RKO (cell line): ENCODE measurements at places on chromosomes 1 and 21.
A peak's percentile ranks its signal among the peaks of the same experiment; 100 is the strongest.

DNA sequence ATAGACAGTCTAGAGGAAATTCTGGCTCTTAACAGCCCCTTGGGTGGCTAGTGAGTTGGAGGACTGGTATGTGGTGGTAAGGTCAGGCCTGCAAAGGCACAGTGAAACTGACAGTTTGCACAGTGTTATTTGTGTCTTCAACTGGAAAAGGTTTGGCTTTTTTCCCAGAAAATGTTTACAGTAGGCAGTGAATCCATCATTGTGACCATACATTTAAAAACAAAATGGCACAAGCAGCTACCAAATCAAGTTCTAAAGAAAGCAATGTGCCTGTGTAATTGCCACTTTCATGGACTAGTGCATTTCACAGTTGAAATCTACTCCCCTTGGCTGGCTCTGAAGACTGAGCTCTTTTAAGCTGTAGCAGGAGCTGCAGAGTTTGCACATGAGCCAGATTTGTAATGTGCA, 24.8 kb downstream of the ATPAF1 start:
- no peak for DNase-seq

DNA sequence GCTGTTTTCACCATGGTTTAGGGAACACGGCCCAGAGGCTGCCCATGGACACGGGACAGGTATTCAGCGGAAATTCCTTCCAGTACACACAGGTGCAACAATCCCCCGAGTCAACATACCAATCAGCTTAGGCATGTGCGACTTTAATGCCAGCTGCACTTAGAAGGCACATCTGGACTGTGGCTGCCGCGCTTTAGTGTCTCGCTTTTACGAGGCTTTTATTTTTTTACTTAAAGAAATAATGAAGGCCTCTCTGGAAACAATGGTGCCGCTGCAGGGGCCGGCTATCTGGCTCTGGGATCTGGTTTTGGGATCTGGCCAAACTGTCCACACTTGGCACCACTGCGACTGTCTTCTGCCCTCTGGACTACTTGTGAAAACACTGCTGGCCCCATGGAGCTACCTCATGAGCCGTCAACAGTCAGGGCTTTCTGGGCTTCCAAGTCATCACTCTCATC, 55.5 kb downstream of the SLC66A1 start:
- DNase-seq = no peak

DNA sequence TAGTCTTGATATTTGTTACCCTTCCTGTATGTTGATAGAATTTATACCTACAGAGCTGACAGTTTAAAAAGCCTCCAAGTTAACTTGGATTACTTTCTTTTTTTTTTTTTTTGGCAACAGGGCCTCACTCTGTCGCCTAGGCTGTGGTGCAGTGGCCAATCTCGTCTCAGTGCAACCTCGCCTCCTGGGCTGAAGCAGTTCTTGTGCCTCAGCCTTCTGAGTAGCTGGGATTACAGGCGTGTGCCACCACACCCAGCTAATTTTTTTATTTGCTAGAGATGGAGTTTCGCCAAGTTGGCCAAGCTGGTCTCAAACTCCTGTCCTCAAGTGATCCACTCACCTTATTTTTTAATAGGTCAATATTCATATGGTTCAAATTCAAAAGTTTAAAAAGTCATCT, 32.7 kb downstream of the WDTC1 start:
- no peak for DNase-seq

- no peak for DNase-seq
Observed at GRCh38 chr1:6512245-6512907, 20.9 kb upstream of the PLEKHG5 start.

DNA sequence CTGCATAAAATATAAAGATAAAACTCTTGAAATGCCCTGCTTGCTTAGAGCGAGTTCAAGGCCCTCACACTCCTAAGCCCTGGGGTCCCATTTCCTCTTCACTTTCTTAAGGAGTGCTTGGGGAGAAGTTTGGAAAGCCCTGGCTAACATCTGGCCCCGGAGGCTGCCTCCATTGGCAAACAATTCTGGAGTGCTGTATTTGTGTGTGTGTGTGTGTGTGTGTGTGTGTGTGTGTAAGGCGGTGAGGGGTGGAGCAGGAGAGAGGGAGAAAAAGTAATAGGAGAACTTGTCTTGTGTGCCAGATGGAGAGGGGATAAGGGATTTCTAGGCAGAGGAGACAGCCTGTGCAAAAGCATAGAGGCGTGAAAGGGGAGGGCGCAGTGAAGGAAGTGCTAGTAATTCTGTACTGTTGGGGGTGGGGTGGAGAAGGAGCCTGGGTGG, 578 bp upstream of the TRIM62 start:
- no peak for DNase-seq

- DNase-seq = no peak
Observed at GRCh38 chr1:44645476-44646244, 28.6 kb downstream of the TMEM53 start.

DNA sequence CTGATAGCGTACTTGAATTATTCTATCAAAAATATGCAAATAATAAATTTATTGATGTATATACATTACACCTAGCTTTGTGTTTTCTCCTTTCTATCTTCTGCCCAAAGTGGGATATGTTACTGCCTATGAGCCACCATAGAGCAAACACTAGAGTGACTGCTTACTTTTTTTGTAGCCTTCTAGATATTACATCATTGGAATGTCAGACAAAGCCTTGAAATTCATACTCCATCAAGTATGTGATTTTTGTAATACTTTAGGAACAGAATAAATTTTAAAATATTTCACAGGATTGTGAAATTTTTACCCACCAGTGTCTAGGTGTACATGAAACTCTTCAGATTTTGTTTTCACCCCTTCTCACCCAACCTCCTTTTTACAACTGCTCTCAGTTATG, 787.6 kb downstream of the USP25 start:
- DNase-seq = no peak

GRCh38 chr21:31844206-31844605, 28.6 kb upstream of the HUNK start:
- no peak for DNase-seq

DNA sequence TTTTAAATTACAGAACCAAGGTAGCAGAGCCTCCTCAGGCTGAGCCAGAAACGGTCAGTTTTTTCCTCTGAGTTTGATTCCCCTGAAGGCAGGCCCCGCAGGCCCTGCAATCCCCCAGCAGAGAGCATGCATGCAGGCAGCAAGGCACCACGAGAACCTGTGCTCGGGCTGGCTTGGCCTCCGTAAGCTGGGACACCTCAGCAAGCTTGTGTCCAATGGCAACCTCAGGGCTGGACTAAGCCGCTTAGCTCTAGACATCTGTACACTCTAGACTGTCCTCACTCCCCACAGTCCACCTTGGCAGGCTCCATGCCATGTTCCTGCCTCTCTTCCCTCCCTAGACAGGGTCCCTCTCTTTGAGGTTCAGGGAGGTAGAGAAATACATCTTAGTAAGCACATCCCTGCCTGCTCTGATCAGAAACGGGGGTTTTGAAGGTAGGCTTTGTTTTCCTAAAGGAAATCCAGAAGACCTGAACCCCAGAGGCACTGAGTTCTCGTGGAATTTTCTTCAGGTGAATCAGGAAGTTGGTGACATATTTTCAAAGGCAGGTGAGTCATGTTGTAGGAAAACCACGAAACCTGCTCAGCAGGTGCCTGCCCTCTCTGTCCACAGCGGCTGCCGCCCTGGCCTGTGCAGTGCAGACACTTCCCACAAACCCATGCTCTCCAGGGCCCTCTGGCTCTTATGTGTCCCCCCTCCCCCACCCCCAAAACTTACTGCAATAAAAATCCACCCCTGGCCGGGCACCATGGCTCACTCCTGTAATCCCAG, 7.0 kb downstream of the TMEM63A start:
- DNase-seq = no peak

- no peak for DNase-seq
Observed at GRCh38 chr1:209835782-209836298, 8.1 kb downstream of the UTP25 start.

DNA sequence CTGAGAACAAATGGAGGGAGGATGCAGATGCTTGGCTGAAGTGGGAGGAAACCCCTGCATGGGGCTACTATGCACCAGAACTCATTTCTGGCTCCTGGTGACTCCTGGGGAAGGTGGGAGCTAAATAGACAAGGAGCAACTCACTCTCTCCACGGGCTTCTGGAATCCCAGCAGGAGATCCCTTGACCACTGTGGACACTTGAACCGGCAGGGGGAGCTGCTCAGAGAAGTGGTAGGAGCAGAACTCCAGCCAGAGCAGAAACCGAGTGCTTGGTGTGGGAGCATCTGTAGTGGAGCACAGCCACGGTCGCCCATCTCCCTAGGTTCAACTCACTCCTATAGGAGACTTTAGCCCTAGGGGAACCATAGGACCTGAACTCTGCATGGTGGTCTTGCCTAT, 205.6 kb upstream of the GJB5 start:
- DNase-seq = peak; percentile 4

- no peak for DNase-seq
Observed at GRCh38 chr1:67847466-67847865, 14.2 kb upstream of the GNG12 start.

GRCh38 chr1:8239306-8240023, 78.4 kb upstream of the SLC45A1 start:
- no peak for DNase-seq

DNA sequence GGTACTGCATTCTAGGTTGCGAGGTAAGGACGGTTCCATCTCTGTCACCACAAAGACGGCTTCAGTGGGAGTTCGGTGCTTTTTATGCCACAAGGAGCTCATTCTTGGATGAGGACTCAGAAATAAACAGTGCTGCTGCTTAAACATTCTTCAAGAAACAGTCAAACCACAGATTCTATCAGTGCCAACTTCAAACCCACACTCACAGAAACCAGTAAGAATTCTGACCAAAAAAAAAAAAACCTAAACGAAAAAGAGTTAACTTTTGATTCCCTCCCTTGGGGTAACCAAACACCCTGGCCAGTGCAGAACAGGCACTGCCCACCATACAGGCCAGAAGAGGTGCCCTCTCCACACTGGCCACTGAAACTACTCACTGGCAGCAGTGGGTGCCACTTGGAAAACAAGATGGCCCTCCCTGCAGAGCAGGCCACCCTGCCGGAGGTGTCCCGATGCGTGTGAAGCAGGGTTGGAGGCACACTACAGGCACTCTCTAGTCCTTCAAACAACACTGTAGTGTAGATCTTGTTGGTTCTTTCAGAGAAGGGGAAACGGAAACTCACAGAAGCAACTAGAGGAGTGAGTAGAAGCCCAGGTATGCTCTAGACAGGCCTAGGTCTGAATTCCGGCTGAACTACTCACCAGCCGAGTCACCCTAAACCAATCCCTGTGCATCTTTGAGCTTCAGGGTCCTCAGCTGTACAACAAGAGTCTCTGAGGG, 87.3 kb upstream of the TLR5 start:
- DNase-seq = peak; percentile 8

- DNase-seq = no peak
Observed at GRCh38 chr1:81780705-81781454, 19.9 kb upstream of the ADGRL2 start.

DNA sequence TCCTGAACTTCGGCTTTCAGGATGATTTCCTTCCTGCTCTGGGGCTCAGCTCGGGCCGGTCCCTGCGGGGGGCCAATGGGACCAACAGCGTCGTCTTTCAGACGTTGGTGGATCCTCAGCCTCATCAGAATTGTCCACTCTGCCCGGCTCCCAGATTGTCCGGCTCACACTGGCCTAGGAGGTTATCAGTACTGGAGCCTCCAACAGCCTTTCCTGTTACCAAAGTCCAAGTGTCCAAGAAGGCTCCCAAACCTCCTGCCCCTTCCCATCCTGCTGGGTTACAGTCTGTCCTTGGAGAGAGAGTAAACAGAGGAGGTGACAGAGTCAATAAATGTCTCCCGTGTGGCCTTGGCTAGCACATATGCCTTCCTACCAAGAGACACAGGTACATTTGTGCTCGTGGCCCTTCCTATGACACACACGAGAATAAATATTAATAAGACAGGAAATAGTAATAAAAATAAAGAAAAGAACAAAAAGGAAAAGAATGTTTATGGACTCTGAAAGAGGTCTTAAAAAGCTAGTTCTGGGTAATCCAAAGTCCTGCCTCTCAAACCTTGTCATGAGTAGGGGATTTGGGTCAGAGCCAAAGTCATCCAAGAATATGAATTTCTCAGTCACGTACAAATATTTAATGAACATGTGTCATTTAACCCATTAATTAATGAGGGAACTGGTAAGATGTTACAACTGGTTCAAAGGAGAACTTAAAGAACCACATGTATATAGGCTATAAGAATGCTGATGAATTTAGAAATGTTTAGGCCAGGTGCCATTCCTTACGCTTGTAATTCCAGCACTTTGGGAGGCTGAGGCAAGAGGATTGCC, 80.8 kb upstream of the SLC2A1 start:
- DNase-seq = no peak

DNA sequence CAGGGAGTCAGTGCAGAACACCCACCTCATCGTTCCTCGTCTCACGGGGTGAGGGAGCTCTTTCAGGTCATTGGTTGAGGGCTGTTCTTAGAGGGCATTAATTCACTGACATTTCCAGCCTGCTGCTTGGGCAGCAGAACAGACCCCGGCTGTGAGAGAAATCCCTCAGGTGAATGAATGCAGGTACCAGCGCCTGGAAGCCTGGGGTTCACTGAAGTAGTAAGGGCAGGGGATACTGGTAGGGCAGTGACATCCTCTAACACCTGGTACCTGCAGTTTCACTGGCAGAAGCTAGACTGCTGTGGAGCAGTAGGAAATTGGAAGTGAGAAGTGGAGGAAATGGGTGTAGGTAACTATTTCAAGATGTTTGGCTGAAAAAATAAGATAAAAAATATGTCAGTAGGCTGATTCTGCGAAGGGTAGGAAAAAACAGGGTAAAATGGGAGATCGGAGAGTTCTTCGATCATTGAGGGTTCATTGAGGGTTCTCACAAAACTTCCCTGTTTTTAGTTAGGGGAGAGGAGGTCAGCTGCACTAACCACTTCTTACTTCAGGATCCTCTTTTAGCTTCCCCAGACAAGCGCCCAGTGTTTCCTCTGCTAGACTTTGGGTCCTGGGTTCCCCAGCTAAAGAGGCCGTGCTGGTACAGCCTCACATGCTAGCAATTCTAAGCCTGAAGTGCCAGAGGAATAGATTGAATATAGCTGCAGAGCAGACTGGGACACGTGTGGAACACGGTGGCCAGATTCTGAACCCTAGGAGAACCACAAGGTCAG, 55.2 kb downstream of the RNF220 start:
- DNase-seq = no peak

DNA sequence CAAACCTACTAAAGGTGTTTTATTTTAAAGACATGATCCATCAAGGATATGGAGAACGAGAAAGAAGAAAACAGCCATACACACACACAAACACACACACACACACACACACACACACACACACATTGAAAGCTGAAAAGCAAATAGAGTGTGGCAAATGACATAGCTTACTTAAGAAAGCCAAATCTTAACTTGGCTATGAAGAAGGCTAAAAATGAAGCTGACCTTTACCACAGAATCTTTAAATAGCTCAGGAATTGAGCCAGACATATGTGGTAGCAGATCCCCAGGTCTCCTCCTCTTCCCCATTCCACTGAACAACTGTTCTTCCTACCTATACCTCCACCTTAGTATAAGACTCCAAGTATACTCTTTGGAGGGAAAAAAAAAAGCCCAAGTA, 185.6 kb downstream of the CLEC20A start:
- DNase-seq = no peak
